SW 1271 (cell line): ENCODE measurements at places on chromosomes 1 and 21.
A peak's percentile ranks its signal among the peaks of the same experiment; 100 is the strongest.

DNA sequence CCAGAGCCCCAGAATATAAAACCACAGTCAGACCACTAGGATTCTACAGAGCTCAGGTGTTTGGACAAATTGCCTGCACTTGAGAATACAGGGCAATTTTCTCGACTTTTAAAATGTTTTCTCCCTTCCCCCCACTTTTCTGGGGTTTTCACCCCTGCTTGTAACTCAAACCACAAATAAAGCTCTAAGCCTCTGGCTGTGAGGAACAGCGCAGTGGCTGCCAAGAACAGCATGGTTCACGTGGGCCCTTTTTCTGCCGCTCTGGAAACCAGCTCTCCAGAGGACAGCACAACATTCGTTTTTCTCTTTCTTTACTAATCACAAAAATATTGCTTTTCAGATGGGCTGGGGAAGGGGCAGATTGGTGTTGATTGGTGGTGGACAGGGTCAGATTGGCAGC, 102.2 kb upstream of the JUN start:
- no peak for DNase-seq

- DNase-seq = no peak
Observed at GRCh38 chr1:147504801-147505311, 36.4 kb upstream of the BCL9 start.

DNA sequence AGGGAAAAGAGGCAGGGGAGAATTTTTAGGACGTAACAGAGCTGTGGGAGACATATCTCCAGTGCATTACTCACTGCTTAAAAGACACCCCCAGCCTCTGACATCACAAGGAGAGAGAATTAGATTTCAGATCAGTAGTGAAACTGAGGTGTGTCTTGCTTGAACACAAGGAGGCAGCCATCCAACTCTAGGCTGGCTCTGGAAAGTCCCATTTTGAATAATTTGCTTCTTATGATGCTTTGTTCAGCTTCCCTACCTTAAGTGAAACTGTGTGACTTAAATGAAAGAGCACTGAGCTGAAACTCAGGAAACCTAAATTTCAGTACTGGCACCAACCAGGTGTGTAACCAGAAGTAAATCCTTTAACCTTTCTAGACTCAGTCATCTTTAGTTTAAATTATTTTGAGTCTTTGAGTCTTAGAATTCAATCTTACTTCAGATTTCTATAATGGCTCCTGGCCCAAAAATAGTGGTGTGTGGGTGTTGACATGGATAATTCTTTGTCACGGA, 251.6 kb upstream of the SGIP1 start:
- no peak for DNase-seq

- DNase-seq = no peak
Observed at GRCh38 chr21:17819877-17820229, 697 bp upstream of the C21orf91 start.

- DNase-seq = no peak
Observed at GRCh38 chr21:32137266-32137665, 141.6 kb downstream of the MIS18A start.

GRCh38 chr1:43572084-43572483, 41.4 kb downstream of the PTPRF start:
- no peak for DNase-seq

- no peak for DNase-seq
Observed at GRCh38 chr21:39669485-39669884, 56.7 kb downstream of the B3GALT5 start.

DNA sequence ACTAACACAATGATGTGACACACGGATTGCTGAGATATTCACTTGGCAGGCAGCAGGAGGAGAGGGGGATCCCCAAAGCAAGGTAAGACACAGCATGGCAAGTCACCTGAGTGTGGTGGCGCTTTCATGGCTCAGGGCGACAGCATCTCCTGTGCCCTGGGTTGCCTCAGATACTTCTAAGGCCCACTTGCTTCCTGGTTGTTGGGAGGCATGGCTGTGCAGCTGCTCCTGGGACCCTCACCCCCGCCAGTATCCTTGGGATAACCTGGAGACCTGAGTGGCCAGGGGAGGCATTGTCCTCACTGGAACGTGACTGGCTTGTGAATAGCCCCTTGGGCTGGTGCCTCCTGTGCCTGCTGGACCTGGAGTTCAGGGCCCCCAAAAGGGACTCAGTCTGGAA, 69.8 kb downstream of the STUM start:
- no peak for DNase-seq

DNA sequence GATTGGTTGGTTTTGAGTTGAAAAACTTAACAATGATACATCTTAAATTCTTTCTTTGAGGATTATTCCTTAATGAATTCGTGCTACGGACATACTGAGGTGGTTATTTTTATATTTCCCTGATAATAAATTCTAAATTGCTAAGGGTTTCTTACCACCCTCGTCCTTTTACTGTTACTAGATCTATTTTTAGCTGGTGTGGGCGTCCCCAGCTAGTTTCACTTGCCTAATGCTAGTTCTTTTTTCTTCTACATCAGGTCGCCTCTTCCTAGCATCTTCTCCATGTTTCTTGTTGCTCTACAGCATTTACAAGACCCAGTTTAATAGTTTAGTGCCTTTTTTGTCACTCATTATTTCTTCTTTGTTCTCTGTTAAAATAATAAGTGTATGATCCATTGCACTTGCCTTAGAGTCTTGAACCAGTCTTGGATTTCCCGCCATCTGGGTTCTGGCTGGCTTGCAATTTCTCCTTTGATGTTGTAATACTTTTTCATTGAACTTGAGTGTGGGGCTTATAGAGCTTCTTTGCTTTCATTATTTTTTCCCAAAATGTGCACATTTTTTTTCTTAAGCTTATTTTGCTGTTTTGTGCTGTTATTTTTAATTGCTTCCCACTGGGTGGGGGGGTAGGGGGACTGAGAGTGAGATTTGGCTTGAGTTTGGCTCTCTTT, 677 bp upstream of the HSD11B1 start:
- DNase-seq = no peak

- no peak for DNase-seq
Observed at GRCh38 chr21:33025489-33026442, at the start of gene OLIG2. Gene OLIG2 (plus strand): TSS chr21:33025935. CDS start chr21:33026863, 928 bp downstream.

DNA sequence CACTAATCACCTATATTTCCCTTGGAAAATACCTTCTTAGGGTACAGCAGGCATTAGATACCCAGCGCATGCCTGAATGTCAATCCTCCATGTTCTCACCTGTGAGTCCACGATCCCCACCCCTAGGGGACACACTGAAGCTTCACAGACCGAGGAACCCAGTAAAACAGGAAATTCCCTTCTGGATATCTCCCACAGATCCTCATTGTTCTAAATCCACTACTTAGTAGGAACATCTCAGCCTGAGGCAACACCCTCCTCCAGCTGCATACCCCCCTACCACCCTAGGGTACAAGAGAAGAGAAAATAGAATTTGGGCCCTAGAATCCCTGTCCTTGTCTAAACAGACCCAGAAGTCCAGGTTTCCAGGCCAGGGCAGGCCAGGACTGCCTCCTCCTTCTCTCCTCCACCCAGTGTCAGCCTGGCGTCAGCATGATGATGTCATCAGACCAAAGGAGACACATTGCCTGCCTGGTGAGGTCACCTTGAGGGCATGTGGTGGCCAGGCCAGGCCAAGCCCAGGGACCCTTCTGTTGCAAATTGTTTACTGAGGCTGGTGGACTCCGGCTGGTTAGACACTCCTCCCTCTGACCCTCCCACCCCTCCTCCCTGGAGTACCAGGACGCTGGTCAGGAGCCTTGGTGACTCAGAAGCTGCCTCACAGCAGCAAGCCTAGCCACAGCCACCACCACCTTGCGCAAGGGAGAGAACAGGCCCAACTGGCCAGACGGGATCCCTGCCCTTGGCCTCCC, 6.2 kb downstream of the NECTIN4 start:
- peak; percentile 46 for DNase-seq

GRCh38 chr21:38404177-38404576, 94.1 kb downstream of the ERG start:
- DNase-seq = no peak

DNA sequence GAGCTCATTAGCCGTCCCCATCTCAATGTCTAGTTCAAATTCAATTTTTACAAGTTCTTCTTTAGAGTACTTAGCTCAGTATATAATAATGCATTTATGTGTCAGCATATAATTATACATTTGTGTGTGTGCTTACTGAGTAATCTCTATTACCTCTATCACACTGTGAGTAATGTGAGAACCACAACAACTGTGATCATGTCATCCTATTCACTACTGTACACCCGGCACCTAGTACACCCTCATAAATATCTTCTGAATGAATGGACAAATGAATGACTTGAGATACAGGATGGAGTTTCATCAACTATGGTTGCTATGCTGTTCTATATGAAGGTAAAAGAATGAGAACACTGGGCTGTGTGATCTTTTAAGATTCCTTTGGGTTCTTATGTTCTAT, 124.0 kb downstream of the GPATCH2 start:
- no peak for DNase-seq

DNA sequence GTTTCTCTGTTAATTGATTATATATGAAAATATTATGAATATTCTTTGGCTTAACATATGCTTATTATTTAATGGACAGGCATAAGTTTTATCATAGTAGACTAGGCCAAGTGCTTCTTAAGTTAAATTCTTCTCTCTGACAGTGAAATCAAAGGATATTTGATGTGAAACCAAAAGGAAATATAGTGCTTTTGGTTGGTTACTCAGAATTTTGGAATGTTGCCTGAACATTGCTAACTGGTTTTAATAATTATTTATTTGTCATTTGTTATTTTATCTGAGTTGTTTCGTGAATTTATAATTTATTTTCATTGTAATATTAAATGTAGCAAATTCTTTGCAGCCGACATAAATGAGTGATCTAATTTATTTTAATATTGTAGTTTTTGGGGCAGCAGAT, 18.3 kb downstream of the HOOK1 start:
- no peak for DNase-seq

GRCh38 chr1:21823206-21823979, 11.3 kb downstream of the LDLRAD2 start:
- no peak for DNase-seq

DNA sequence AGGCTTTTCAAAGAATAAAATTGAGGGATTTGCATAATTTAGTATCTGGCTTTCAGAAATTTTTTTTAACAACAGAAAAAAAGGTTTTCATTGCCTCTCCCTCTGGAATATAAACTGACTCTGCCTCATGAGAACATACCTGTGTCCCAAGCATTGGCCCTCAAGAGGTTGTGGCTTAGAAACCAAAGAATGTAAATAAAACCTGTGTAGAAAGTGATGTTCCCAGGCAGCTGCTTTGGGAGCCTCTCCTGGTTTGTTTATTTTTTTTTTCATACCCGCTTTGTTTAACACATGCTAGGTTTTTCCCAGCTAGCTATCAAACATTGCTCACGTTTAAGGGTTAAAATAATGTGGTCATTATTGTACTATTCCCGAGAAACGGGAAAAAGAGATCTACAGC, 40.5 kb upstream of the IFNAR2 start:
- no peak for DNase-seq

- no peak for DNase-seq
Observed at GRCh38 chr1:233240829-233241682, 54.5 kb downstream of the PCNX2 start.

DNA sequence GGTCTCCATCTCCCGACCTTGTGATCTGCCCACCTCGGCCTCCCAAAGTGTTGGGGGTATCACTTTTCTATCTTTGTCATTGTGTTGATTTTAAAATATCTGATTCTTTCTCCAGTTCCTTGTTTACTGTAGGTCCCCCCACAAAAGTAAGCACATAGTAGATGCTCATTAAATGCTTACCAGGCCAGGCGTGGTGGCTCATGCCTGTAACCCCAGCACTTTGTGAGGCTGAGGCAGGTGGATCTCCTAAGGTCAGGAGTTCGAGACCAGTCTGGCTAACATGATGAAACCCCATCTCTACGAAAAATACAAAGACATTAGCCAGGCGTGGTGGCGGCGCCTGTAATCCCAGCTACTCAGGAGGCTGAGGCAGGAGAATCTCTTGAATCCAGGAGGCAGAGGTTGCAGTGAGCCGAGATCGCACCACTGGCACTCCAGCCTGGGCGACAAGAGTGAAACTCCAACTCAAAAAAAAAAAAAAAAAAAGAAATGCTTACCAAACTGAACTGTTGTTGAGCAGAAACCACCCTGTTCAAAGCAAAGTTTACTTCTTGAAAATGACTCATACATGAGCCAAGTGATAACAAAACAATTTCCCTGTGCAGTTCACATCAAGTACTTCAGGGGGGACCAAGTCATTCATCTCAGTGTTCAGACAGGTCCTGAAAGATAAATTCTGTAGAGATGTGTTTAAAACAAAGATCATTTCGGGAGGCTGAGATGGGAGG, 24.3 kb upstream of the NID1 start:
- no peak for DNase-seq

DNA sequence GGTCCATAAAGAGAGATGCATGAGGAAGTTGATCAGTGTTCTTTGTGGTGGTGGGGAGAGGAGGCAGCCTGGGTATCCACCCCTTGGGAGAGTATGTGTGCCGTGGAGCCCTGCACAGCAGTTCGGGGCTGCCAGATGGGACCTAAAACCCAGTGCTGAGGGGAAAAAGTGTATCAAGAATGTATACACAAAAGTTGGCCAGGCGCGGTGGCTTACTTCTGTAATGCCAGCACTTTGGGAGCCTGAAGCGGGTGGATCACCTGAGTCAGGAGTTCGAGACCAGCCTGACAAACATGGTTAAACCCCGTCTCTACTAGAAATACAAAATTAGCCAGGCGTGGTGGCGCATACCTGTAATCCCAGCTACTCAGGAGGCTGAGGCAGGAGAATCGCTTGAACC, 4.1 kb upstream of the TTC4 start:
- no peak for DNase-seq

- no peak for DNase-seq
Observed at GRCh38 chr21:38499296-38499695, 1.0 kb upstream of the ERG start.
